ENCODE measurements at places on chromosomes 1 and 21. TPM values are rescaled to one million over a fixed set of nuclear protein-coding genes. Genes with fewer than 3 reads are reported as not detected.

The GFI1 gene
- total RNA-seq = 117 TPM

The ERICH3 gene
- total RNA-seq = not detected

The CHRNB2 gene
- not detected for total RNA-seq

The TMEM52 gene
- 0.88 TPM for total RNA-seq

The LEPR gene
- total RNA-seq = 6.6 TPM

The OPTC gene
- total RNA-seq = not detected

The PLA2G2D gene
- not detected for total RNA-seq

- H3K27me3 ChIP-seq = peaks cover 31% of the 10 kb centered on the region
- no peak overlapping the region for H3K27ac ChIP-seq
- no peak for DNase-seq
- H3K4me1 ChIP-seq = no peaks in the 10 kb centered on the region
These were observed 19.5 kb downstream of the KCNH1 start for GRCh38 chr1:211114446-211114845.

- no peaks in the 10 kb centered on the region for H3K4me1 ChIP-seq
- no peak for DNase-seq
- no peaks in the 10 kb centered on the region for H3K27me3 ChIP-seq
- no peak overlapping the region for H3K4me3 ChIP-seq
These were observed 120.7 kb downstream of the LEPR start for GRCh38 chr1:65541161-65541560.

DNA sequence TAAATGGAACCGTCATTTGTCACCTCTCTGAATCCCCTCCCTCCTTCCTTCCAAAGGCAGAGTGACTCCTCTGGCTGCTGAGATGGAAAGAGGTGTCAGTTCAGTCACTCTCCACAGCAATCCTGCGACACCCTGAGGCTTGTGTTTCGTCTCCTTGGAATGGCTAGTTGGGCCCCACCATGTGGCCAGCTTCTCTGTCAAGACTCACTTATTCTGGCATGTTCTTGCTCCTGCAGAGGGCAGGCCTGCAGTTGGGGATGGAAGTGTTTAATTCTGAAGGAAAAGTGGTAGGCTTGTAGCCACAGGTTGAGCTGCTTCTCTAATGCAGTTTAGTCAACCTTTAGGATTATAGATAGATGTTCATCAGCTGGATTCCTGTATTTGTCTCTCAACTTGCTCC lies 149.6 kb downstream of the LMO4 start:
- no peaks in the 10 kb centered on the region for H3K36me3 ChIP-seq
- no peaks in the 10 kb centered on the region for H3K27me3 ChIP-seq
- H3K4me3 ChIP-seq = no peak overlapping the region

- H3K27me3 ChIP-seq = no peaks in the 10 kb centered on the region
- peak within 1 kb of the TSS; percentile 92 for H3K4me3 ChIP-seq
- peaks cover 4% of the 10 kb centered on the region for H3K36me3 ChIP-seq
- peaks cover 56% of the 10 kb centered on the region for H3K4me1 ChIP-seq
- H3K27ac ChIP-seq = peak within 1 kb of the TSS; percentile 85
These were observed at the start of gene PLEKHM2 for GRCh38 chr1:15684042-15684461. Gene PLEKHM2, plus strand, starts transcription at chr1:15684320. Its CDS starts 239 bp downstream, at chr1:15684559.

GRCh38 chr1:236141447-236142252 lies 689 bp upstream of the GPR137B start:
- H3K4me1 ChIP-seq = peaks cover 37% of the 10 kb centered on the region
- H3K36me3 ChIP-seq = peaks cover 6% of the 10 kb centered on the region
- DNase-seq = peak; percentile 24
- peaks cover 47% of the 10 kb centered on the region for H3K27me3 ChIP-seq

GRCh38 chr1:67608661-67609576 lies 76.1 kb upstream of the GADD45A start:
- DNase-seq = no peak
- no peaks in the 10 kb centered on the region for H3K4me1 ChIP-seq
- H3K4me3 ChIP-seq = no peak overlapping the region
- no peak overlapping the region for H3K27ac ChIP-seq

- H3K4me1 ChIP-seq = no peaks in the 10 kb centered on the region
- no peak overlapping the region for H3K27ac ChIP-seq
- DNase-seq = no peak
- no peak overlapping the region for H3K4me3 ChIP-seq
- no peaks in the 10 kb centered on the region for H3K36me3 ChIP-seq
- H3K27me3 ChIP-seq = no peaks in the 10 kb centered on the region
These were observed 180.0 kb downstream of the PCP4 start for GRCh38 chr21:40047211-40047610.

GRCh38 chr1:176111835-176112234 lies 95.3 kb downstream of the COP1 start:
- H3K4me3 ChIP-seq = no peak overlapping the region
- no peaks in the 10 kb centered on the region for H3K27me3 ChIP-seq
- DNase-seq = no peak
- no peak overlapping the region for H3K27ac ChIP-seq
- peaks cover 28% of the 10 kb centered on the region for H3K36me3 ChIP-seq

Measured in activated T-cell treated with anti-CD3 and anti-CD28 coated beads, Interleukin-2, amount 50 U/mL, for 72 hours (primary cell).